H54 (cell line): ENCODE measurements at places on chromosomes 1 and 21.

GRCh38 chr1:232662910-232663309, 33.0 kb upstream of the SIPA1L2 start:
- DNase-seq = no peak

- no peak for DNase-seq
Measured at GRCh38 chr1:231312432-231312788, 25.2 kb downstream of the EXOC8 start.

DNA sequence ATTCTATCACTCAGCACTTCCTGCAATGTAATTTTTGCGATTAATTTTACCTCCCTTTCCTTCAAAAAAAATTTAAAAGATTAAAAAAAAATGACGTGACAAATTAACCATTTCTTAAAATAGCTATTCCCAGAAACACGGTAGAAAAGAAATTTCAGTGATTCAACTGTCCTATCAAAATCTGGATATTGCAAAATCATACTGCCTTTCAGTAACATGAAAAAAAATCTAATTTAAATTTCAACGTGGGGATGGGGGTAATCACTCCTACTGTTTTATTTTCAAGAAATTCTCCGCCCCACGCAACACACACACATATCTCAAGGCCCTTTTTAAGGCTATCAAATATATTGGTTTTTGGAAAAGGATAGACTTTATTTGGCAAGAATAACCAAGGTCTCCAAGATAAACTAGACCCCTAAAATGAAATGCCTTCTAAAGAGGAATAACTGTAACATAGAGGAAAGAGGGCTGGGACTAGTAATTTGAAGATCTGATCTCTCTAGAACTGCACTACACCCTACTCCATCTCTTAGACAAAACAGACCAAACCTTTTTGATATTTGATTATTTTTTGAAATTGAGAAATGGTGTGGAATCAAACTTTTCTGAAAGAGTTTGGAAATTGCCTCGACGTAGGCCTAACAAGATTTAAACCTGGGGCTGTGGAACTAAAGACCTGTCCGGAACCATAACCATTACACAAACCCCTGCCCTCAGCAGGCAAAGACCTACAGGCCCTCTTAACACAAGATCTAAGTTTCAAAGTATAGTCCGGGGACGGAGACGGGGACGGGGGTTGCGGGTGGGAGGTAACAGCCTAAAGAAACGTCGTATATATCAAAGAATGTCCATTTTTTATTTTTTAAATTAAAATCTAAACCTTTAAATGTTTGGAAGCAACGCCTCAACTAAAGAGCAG, 941 bp downstream of the ARNT start:
- DNase-seq = no peak

GRCh38 chr1:204468206-204468605, 26.4 kb downstream of the PIK3C2B start:
- no peak for DNase-seq

DNA sequence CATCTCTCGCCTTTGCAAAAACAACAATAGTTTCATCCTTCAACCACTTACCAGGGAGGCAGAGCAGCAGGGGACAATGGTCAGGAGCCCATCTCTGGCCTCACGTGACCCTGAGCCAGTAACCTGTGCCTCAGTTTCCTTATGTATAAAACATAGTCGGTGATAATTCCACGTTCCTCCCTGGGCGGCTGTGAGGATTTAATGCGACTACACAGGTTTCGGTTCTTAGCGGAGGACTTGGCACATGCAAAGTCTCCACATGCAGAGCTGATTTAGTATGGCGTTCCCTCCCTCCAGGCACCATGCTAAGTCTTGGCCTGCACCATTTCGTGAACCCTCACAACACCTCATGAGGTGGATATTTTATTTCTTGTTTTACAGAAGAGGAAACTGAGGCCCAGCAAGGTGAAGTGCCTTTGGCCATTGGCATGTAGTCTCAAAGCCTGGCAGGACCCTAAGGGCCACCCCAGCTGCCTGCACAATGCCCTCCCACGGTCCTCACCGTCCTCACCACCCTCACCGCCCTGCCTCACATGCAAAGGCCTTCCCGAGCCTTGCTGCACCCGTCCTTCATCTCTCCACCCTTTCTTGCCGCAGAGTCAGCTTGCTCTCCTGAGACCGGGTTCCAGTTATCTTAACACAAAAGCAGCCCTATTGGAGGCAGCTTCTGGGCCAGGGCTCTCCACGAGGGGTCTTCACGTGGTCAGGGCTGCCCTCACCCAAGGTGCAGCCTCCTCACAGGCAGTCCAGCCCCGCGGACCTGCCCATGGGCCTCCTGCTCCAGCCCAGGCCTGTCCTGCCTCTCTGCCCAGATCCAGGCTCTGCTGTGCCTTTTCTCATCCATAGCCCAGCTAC, 48.9 kb downstream of the SYF2 start:
- DNase-seq = no peak

DNA sequence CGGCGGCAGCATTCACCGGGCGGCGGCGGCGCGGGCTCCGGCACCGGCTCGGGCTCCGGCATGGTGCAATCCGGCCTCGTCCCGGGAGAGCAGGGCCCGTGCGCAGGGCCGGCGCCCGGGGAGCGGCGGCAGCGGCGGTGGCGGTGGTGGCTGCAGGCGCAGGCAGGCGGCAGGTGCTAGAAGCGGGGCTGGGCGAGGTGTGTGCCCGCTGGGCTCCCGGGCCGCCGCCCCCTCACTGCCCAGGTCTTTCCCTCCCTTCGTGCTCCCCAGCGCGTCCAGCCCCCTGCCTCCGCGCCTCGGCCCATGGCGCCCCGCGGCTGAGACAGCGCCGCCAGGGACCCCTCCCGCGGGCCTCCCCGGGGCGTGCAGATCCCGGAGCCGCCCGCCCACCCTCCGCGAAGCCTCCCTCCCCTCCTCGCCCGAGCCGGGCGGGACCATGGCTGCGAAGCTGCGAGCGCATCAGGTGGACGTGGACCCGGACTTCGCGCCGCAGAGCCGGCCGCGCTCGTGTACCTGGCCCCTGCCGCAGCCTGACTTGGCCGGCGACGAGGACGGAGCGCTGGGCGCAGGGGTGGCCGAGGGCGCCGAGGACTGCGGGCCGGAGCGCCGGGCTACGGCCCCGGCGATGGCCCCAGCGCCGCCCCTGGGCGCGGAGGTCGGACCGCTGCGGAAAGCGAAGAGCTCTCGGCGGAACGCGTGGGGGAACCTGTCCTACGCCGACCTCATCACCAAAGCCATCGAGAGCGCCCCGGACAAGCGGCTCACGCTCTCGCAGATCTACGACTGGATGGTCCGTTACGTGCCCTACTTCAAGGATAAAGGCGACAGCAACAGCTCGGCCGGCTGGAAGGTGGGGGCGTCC, 492 bp downstream of the FOXO6 start:
- no peak for DNase-seq

GRCh38 chr1:43691871-43692815, 15.2 kb upstream of the ST3GAL3 start:
- no peak for DNase-seq

DNA sequence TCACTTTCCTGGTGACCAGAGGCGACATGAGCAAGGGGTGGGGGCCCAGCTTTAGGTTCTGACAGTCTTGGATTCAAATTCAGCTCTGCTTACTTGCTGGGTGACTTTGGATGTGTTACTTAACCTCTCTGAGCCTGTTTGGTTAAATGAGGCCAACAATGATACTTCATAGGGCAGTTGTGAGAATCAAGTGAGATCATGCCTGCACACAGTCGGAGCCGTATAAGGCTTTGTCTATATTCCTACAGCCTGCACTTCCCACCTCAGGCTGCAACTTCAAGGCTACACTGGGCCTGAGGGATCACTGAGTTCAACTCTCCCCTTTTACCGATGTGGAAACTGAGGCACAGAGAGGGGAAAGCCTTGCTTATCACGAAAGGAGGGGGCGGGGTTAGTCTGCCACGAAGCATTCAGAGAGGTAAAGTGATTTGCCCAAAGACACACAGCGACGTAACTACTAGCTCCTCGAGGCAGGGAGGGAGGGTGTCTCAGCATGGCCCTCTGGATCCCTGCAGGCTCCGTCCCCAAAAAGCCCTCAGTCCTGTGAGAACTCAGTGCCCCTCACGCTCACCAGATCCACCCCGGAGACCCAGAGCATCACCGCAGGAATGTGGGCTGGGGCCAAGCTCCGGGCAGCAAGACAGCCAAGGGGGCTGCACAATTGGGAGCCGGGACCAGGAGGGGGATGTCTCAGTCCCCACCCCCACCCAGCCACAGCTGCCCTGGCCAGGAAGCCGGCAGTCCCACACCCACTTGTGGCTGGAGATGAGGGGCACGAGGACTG, 25.0 kb downstream of the SDC3 start:
- no peak for DNase-seq

DNA sequence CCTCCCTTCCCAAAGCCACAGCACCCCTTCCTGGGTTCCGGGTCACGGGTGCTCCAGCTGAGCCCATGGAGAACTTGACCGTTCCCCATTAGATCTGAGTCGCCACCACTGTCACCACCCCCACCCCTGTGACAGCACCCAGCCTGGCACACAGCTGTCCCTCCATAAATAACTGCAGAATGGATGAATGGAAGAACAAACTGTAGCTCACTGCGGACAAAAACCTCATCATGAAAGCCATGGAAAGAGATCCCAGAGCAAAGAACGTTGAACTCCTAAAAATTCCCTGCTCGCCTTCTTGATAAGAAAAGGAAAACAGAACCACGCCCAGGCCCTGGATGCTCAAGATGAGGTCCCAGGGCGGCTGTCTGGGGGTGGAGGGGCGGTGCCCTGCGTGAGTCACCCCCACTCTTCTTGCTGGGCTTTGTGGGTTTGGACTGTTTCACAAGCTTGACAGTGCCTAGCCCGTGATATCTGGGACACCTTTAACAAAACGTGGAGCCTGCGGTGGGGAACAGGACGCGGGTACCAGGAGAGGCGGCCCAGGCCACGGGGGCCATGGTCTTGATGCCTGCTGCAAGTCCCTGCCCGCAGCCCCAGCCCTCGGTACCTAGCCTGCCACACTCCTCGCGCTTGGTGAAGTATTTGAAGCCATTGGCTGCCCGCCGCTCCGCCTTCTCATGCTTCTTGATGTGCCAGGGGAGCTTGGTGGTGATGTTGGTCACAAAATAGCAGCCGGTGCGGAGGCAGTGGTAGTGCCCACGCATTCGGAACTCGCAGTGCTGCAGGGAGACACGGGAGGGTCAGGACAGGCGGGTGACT, 151.9 kb downstream of the CASZ1 start:
- DNase-seq = peak; percentile 90

- peak; percentile 68 for DNase-seq
Measured at GRCh38 chr1:21324368-21325141, 34.3 kb upstream of the ECE1 start.

DNA sequence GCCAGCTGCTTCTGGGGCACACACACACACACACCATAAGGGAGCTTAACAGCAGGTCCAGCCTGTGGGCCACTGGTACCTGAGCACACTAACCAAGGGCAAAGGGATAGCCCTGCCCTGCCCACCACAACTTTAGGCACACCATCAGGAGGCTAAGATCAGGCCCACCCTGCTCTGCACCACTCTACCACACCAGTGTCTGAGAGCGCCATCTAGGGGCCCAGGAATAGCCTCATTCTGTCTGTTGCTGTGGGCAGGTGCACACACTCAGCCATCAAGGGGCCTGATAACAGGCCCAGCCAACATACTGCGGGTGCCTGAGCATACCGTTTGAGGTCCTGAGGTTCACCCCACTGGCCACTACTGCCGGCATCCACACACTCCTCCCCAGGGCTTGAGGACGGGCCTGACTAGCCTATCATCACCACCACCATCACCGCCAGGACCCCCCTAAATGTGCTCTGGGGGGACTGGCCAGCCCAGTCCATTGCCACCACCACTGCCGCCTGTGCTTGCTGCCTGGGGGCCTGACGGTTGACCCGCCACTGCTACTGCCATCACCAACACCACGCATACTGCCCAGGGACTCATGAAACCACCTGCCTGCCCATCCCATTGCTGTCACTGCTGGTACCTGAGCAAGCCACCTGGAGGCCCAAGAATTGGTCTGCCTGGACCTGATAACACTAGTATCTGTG, 31.3 kb downstream of the NSL1 start:
- DNase-seq = no peak

- peak; percentile 35 for DNase-seq
Measured at GRCh38 chr1:224644553-224645154, 28.5 kb downstream of the CNIH3 start.

- DNase-seq = peak; percentile 20
Measured at GRCh38 chr1:10338047-10338446, 60.8 kb upstream of the PGD start.

DNA sequence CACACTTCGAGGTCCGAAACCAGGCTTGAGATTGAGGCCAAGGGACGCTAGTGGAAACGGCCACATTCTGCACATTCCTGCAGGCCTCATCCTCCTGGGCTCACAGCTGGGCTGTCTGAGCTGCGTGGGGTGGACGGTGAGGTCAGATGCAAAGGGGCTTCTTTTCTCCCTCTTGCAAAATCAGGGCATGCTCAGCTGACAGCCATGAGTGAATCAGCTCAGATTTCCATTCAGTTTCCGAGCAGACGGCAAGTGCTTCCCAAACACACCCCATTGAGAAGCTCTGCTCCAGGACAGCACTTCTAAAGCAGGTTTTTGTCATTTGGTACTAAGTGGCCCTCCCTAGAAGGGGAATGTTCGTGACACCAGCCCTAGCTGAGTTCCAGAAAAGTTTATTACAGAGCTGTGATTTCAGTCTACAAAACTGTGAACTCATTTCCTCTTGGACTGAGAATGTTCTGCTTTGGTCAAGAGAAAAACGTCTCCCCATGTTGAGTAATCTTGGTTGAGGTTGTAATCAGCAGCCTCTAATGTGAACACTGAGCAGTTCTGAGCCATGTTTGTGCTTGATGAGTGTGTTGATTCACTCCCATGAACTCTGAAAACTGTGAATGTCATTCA, 10.0 kb downstream of the PDPN start:
- DNase-seq = no peak

- DNase-seq = no peak
Measured at GRCh38 chr1:2072891-2073290, 22.7 kb downstream of the PRKCZ start.

DNA sequence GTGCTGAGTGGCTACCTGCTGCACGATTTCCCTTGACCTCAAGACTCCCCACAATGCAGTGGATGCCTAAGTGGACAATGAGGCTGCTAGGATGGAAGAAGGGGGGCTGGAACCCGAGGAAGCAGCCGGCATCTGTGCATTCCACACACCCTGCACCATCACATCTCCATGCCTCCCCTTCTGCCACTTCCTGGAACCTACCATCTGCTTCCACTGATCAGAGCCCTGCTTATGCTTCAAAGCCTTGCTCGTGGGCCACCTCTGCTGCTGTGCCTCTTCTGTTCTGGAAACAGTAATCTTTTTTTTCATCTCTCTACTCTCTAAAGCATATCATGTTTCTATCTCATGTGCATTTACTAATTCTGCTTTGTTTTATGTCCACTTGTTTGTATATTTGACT, 66.2 kb upstream of the WDR26 start:
- DNase-seq = no peak

DNA sequence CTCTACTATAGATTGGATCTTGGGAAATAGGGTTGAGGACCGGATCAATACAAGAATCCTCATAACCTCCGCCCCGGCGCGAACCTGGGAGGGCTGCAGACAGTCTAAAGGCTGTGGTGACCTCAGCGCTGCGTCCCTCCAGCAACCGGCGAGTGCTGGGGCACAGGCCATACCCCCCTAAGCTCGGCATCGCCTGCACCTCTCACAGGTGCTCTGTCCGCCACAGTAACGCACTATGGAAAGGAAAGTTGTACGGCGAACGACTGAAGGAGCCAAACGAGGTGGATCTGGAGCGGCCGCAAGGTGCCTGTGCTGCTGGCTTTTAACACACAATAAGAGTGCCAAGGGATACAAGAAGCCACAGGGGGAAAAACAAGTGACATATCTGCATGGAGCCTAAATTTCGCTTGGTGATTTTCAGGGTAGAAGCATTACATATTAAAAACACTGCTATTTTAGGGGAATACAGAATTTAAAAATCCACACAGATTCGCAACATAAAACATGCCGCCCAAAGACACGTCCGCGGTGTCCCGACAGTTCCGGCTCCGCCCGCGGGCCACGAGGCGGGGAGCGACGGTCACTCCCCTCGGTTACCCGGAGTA, 1.4 kb upstream of the RBM15 start:
- peak; percentile 22 for DNase-seq
